OCI-LY7 (cell line): ENCODE measurements at places on chromosomes 12 and 14.

DNA sequence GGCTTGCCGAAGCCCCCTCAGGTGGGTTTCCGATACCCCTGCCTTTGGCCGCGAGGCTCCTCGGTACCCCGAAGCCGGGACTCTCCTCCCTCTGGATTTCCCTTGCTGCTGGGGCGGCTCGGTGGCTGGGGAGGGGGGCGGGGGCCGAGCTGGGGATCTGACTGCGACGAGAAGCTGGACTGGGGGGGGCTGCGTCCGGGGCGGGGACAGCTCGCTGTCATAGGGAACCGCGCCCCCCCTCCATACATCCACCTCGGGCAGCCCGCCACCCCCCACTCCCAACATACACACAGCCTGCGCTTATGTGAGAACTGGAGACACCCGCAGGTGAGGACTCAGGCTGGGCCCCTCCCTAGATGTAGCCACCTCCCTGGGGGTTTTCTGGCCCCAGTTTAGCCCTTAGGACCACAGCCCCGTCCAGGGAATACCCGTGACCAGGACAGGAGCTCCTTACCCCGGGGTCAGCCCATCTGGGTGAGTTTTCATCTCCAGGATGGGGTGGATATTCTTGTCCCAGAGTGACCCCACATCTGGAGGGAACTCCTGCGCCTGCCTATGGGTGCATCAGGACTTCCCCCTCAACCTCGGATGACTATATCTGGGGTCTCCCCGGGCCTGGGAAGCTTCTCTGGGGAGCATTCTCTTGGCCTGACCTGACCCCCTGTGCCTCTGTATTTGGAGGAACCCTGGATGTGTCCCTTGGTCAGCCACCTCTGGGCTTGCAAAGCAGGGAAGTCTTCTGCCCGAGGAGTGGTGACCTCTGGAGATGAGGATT, 687 bp downstream of the ASIC1 start:
- DNase-seq, result no peak

DNA sequence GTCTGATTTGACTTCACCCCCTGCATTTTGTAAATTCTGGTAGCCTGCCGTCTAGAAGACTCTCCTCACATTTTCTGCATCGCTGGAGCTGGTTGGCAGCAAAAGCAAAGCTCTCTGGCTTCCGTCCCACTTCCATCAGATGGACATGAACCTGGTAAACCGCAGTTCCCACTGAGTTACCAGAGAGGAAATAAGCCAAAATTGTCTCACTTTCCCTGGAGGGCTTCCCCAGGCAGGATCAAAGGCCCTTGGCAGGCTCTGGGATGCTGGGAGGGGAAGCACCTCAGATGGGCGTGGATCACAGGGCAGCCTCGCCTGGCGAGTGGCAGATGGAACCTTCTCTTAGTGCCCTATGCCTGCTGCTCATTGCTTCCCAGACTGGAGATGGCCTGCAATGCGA, 243.5 kb downstream of the TMEM132C start:
- DNase-seq, result no peak

DNA sequence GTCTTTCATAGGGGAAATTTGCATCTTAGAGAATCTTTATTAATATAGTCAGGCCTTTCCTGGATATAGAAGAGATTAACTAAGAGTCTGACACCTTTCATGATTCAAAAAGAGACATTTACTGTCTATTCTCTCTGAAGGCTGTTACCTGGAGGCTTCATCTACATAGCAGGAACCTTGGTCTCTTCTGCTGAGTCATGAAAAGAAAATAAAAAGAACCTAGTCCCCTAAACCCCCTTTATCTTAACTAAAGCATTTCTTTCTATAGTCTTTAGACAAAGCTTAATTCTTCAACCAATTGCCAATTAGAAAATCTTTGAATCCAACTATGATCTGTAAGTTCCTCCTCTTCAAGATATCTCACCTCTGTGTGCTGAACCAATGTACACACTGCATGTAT, 33.1 kb downstream of the RPS29 start:
- no peak for DNase-seq

DNA sequence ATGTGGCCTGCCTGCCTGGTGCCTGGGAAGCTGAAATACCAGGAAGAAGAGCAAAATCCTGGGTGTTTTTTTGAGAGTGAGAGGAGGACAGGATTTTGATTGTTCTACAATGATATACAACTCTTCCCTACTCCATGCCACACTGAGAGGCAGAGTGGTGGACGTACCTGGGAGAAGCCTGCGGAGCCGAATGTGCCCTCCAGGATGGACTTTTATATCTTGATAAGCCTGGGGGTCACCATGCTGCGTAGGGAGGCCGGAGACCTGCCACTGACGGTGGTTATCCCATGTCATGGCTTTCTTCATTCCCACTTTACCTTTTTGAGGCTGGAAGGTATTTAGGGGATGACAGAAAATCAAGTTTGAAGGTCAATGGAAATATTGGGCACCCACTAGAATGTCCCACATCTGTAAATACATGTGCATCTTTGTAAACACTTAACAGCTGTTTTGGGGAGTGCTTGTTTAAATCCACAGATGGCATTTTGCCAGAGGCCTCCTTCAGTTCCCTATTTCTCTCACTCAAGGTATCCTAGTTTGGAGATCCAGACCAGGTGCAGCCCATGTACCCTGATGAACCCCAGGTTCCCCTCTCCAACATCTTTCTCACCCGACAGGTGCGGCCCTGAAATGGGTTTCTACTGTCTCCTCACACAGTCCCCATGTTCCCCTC, 1.1 kb upstream of the GLT1D1 start:
- DNase-seq, result no peak

GRCh38 chr12:24444634-24445033, 495.2 kb upstream of the SOX5 start:
- DNase-seq, result no peak

GRCh38 chr14:40757376-40757950, 849.2 kb upstream of the LRFN5 start:
- no peak for DNase-seq

GRCh38 chr12:51070004-51070403, 13.4 kb downstream of the CSRNP2 start:
- DNase-seq, result no peak

DNA sequence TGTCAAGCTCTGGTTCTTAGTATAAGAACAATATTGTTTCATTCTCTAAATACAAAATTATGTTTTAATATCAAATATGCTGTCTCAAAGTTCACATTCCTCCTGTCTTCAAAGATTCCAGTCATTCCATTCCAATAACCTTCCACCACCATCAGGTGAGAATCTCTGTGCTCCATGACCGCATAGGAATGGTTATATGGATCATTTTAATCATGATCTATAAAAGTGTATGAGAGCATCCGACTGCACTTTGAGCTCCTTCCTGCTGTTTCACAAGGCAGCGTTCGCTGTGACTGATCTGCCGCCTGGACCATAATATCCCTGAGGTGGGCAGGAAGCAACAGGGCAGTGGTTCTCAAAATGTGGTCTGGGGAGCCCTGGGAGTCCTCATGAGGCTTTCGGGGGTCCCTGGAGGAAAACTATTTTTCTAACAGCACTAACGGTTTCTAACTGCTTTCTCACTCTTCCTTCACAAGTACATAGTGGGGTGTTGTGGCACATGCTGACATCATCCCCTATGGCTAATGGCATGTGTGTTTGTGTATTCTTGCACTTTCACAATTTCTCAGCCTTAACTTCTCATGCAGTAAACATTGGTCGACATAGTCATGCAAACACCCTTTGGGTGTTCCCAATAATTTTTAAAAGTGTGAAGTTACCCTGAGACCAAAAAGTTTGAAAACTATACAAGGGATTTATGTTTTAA, 137.4 kb downstream of the ANO2 start:
- DNase-seq, result no peak

DNA sequence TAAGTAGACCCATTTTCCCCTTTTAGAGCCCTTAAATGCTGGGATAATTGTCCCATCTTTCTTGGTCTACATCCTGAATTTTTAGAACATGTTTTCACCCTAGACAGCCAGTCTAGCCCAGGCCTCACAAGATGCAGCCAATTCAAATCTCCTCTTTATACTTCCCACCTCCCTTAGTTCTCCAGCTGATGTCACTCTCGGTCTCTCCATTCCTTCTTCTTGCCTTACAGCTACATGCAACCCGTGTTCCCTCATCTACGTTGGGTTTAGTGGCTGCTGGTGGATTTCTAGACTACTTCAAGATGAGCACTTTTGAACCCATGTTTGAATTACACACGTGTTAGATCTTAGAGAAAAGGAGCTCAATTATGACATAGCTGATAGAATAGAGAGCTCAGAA, 132.0 kb downstream of the PPM1H start:
- DNase-seq, result no peak

GRCh38 chr12:4806439-4807115, 86.4 kb downstream of the GALNT8 start:
- DNase-seq, result no peak

DNA sequence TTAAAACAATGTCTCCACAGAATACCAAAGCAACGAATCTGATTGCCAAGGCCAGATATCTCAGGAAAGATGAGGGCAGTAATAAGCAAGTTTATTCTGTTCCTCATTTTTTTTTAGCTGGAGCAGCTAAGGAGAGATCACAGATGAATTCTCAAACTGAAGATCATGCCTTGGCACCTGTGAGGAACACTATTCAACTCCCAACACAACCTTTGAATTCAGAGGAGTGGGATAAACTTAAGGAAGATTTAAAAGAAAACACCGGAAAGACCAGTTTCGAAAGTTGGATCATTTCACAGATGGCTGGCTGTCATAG, 994 bp downstream of the PRORP start:
- DNase-seq, result no peak

GRCh38 chr12:113111247-113111646, 24.3 kb downstream of the RASAL1 start:
- no peak for DNase-seq

DNA sequence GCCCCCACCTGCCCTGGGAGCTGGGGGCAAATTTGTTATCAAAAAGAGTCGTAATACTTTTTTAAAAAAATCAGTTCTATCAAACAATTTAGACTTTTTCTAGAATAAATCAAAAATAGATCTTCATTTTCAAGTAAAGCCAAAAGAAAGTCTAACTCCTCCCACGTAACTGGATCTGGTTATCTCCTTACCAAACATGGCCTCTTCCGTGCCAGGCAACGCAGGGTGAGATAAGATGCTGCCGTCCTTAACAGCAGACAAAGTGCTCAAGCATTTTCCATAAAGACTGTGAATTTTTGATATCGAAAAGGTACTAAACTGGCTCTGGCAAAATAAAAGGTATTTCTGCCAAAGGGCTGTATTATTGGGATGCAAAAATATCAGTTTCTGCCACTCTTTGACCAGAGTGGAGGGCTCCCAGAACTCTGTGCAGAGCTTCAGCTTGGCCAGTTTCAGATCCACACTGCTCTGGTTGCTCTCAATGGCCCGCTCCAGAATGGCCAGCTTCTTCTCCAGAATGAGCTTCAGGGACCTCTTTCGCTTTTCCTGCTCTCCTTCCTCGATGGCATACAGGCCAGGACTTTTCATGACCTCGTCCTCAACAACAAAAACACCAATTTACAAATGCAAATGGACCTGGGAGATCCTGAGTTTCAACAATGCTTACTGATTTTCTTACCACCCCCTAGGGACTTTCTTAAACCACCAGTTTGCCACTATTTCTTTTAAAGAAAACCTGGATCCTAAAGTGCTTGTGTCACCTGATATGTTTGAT, 29.0 kb downstream of the NRDE2 start:
- no peak for DNase-seq

DNA sequence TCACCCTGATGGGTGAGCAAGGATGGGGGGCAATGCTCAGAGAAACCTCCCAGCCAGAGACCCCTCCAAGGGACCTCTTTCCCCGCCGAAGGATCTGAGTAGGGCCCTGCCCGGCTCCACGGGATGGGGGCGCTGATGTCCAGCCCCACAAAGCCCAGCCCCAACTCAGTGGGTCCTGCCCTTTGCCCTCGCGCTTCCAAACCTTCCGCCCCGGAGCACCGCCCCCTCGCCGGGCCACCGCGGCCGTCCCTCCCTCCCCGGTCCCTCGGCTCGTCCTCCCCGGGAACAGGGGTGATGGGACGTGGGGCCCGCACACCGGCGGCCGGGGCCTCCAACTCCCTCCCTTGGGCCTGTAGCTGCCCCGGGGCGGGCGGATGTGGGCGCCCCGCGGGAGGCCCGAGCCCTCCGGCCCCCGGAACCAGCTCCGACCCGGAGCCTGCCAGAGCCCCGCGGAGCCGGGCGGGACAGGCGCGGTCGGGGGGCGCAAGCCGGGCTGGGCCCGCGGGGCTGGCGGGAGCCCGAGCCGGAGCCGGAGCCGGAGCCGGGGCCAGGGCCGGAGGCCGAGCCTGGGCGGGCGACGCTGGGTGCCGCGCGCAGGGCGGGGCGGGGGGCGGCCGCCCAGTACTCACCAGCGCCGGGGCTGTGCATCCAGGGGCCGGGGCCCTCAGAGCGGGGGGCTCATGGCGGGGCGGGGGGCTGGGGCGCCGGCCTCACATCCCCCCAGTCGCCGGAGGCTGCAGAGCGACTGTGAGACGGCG, 386 bp downstream of the HDAC7 start:
- peak; percentile 64 for DNase-seq

GRCh38 chr12:122981587-122982476, 1.4 kb downstream of the ARL6IP4 start:
- no peak for DNase-seq

DNA sequence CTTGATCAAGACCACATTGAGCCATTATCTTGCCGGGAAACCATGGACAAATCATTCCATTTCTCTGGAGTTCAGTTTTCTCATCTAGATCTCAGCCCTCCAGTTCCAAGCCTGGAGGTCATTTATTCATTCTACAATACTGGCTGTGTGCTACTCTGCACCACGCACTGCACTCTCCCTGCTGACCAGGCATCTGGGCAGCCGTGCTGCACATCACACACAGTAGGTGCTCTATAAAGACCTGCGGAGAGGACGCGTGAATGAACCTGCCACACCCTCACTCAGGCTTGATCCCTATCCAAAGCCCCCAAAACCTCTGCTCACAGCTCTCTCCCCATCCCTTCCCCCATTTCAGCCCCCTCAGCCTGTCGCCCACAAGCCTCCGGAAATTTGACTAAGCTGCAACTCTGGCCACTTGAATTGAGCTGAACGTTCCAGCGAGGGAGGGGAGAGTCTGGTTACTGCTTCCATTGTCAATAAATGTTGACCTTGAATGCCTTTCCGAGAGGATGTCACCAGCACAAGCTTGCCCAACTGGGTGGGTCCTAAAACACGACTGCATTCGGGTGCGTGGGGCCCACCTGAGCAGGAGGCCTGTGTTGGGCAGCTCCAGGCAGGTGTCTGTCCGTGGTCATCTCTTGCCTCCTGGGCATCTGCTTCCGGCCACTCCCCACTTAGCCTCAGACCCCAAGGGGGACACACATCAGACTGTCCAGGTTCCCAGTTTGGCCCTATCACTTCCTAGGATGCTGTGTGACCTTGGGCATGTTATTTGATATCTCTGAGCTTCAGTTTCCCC, 17.8 kb downstream of the FAIM2 start:
- no peak for DNase-seq

- no peak for DNase-seq
Observed at GRCh38 chr14:50932156-50932555, 12.1 kb downstream of the PYGL start.
